ENCODE measurements at places on chromosomes 4 and X. TPM values are rescaled to one million over a fixed set of nuclear protein-coding genes. Genes with fewer than 3 reads are reported as not detected.

DNA sequence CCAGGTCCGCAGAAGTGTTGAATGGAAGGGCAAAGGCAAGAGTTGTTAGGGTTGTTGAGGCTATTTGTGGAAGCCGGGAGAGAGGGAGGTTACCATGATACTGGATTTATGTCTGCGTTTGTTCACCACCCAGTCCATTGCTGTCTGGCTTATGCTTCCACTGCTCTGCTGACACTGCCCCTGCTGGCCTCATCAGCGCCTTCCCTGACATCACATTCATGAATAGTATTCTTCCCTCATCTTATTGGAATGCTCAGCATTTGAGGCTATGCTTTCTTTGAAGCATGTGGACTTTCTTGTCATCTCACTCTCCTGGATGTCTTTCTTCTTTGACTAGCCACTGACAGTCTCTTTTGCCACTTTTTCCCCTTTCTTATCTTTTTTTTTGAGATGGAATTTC, 10.3 kb downstream of the GNL3L start:
- DNase-seq: no peak

GRCh38 chr4:33802578-33802977, 2441.7 kb downstream of the ARAP2 start:
- no peak for DNase-seq

DNA sequence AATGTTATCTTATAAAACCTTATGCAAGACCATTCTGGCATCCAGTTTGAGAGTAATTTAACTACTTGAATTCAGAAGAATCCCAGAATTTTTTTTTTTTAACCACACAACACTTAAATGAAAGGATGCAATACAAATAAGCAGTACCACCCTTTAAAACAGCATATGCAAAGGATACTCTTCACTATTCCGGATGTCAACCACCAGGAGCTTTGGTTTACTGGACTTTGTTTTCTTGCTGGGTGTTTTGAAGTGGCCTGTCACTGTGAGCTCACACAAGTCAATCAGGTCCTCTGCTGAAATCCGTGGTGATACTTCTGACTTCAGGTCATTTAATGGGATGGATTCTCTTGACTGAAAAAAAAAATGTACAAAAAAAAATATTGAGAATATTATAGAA, 200.0 kb downstream of the TBCK start:
- DNase-seq: no peak

GRCh38 chr4:120052856-120053255, 13.8 kb downstream of the MAD2L1 start:
- DNase-seq: peak; percentile 45

GRCh38 chrX:38256019-38256418, 35.3 kb upstream of the SRPX start:
- no peak for DNase-seq

- DNase-seq: peak; percentile 53
These were observed 16.3 kb upstream of the PLCXD1 start for GRCh38 chrX:264634-265455.

PPARGC1A gene
- 13.3 TPM for total RNA-seq

RNF212 gene
- 5.1 TPM for total RNA-seq

MXRA5 gene
- 130 TPM for total RNA-seq

LIMCH1 gene
- total RNA-seq: 95.9 TPM

CPLX1 gene
- total RNA-seq: 6.7 TPM

STARD8 gene
- 10.9 TPM for total RNA-seq

CABS1 gene
- total RNA-seq: not detected
